Bladder microvascular endothelial cell (primary cell): ENCODE measurements at places on chromosomes 11 and 22. TPM values are rescaled to one million over a fixed set of nuclear protein-coding genes. Genes with fewer than 3 reads are reported as not detected.

The APOBEC3H gene
- 0.19 and 0.32 TPM in 2 replicates for total RNA-seq

The PRRG4 gene
- total RNA-seq: under 0.01 and 1.2 TPM in 2 replicates

The APOL4 gene
- 1.1 and 6.0 TPM in 2 replicates for total RNA-seq

The LINC01488 gene
- total RNA-seq: under 0.01 TPM in 1 of 2 replicates, not detected in the other

The TPBGL gene
- total RNA-seq: under 0.01 TPM in 1 of 2 replicates, not detected in the other

The HTR3B gene
- not detected in 2 replicates for total RNA-seq

The XNDC1N gene
- 3.6 and 6.8 TPM in 2 replicates for total RNA-seq

The ELF5 gene
- total RNA-seq: not detected in 2 replicates

The CAPN1 gene
- 86.8 and 101 TPM in 2 replicates for total RNA-seq
